Stimulated activated CD8-positive, alpha-beta memory T cell treated with anti-CD3 and anti-CD28 coated beads, Interleukin-4, amount 100 ng/mL, for 1 hour (primary cell): ENCODE measurements at places on chromosomes 12 and 14.

GRCh38 chr12:15831315-15831978 is 42.3 kb upstream of the EPS8 start:
- DNase-seq, result no peak

DNA sequence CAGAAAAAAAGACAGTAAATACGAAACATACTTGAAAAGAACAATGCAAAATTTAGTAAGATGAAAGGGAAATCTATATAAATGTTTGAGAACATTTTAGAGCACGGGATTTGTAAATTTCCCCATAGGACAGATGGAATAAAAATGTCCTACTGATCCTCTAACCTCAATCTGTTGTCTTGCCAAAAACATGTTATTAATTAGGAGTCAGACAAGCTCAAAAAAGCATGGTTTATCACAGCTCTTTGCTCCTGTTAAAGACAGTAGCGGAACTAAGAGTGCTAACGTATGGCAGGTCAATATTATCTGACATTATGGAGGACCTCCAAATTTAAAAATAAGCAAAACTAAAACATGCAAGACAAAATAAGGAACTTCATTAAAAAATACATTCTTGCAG is 12.9 kb downstream of the GMFB start:
- no peak for DNase-seq

GRCh38 chr14:88310449-88310848 is 12.6 kb downstream of the KCNK10 start:
- no peak for DNase-seq

- no peak for DNase-seq
Observed at GRCh38 chr14:48504921-48505320, 829.5 kb upstream of the MDGA2 start.

- DNase-seq, result no peak
Observed at GRCh38 chr14:73344319-73344718, 107.0 kb downstream of the PAPLN start.

- DNase-seq, result no peak
Observed at GRCh38 chr12:75982979-75983660, 48.5 kb downstream of the PHLDA1 start.

- no peak for DNase-seq
Observed at GRCh38 chr12:54265364-54265812, 14.5 kb downstream of the CBX5 start.

DNA sequence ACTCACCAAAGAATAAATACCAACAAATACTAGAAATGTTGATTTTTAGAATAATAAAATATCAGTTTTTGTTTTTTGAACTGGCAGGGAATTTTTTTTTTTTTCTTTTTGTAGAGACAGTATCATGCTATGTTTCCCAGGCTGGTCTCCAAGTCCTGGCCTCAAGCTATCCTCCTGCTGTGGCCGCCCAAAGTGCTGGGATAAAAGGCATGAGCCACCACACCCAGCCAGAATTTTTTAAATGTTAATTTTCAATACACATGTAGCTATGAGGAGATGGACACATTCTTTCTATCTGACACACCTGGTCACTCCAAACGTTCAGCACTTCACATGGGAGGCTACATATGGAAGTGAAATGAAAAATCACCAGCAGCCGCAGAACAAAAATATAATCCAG is 126.8 kb downstream of the ETV6 start:
- DNase-seq, result no peak

DNA sequence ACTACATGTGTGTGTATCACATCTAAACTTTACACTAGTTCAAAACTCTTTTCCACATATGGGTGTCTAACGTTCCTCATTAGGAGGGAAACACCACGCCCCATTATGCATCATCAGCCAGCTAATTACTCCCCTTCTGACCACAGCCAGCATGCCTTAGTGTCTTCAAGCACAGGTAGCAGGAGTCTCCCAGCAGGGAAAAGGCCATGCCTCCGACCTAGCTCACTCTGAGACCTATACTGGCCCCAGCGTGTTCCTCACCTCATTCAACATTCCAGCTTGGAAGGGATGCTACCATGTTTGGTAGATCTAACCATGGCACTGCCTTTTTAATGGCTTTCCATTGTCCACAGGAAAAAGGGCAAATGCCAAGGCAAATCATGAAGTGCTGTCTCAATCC is 66.1 kb upstream of the PRB2 start:
- DNase-seq, result no peak

- DNase-seq, result no peak
Observed at GRCh38 chr12:14303661-14304155, 61.8 kb upstream of the ATF7IP start.

DNA sequence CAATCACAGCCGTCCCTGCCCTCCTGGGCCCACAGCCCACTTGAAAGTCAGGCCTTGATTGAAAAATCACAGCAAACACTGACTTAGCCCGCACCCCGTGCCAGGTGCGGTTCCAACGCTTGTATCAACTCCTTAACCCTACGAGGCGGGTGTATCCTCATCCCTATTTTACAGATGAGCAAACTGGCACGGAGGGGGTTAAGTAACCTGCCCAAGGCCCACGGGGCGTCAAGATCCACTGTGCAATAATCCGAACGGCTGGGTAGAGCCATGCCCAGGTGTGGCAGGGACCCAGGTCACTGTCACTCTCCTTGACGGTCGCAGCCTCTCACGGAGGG is 583 bp downstream of the DNAH10 start:
- no peak for DNase-seq

- no peak for DNase-seq
Observed at GRCh38 chr12:5222011-5222461, 178.4 kb downstream of the KCNA5 start.
